ENCODE measurements at places on chromosomes 6 and 20.
A peak's percentile ranks its signal among the peaks of the same experiment; 100 is the strongest.

GRCh38 chr6:30781395-30781742 is 37.0 kb upstream of the IER3 start:
- DNase-seq: no peak

DNA sequence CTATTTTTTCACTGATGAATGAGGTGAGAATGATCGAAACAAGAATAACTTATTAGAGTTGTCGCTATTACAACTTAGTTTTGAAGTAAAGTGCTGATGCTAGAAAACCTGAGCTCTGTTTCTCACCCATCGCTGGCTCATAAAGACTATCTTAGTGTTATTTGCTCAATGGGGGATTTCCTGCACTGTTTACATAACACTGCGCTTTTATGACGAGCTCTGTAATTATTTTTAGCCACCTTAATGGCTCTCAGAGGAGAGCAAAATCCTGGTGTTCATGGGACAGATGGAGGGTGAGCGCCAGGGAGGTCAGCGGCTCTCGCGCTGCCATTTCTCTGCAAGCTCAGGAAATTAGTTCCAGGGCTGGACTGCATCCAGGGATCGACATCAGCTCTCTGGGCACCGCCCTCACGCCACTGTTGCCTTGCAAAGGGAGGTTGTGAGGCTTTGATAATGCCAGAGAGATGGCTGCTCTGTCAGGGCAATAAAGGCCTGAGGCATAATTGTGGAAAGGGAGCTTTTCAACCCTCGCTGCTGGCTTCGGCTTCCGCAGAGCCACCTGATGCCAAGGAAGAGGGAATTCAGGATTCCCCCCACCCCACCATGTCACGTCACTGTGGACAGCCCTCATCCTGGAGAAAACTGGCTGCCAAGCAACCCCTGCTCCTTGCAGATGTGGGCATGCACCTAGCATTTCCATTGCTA is 72.0 kb downstream of the DACT2 start:
- DNase-seq: no peak

GRCh38 chr6:2817903-2818443 is 23.7 kb downstream of the SERPINB1 start:
- DNase-seq: no peak

DNA sequence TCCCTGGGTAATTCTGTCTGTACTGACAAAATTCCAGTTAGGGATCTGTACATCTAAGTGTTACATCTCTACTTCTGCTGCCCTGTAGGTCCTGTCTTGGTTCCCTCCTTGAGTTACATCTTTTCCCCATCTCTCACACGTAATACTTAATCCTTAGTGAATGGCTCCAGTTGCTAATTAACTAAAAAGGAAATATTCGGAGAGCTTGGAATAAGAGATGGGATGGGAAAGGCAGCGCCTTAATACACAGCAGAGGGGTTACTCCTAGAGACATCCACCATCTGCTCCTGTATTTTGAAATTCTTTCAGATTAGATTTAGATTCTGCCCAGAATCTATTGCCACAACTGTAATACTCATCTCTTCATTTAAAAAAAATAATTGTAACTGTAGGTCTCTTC is 384.0 kb downstream of the SAMD5 start:
- no peak for DNase-seq

GRCh38 chr6:30683183-30683979 is 3.1 kb downstream of the PPP1R18 start:
- no peak for DNase-seq

GRCh38 chr6:98946879-98947410 is 801 bp downstream of the FBXL4 start:
- DNase-seq: no peak

GRCh38 chr6:165769884-165770283 is 106.8 kb upstream of the PDE10A start:
- no peak for DNase-seq

DNA sequence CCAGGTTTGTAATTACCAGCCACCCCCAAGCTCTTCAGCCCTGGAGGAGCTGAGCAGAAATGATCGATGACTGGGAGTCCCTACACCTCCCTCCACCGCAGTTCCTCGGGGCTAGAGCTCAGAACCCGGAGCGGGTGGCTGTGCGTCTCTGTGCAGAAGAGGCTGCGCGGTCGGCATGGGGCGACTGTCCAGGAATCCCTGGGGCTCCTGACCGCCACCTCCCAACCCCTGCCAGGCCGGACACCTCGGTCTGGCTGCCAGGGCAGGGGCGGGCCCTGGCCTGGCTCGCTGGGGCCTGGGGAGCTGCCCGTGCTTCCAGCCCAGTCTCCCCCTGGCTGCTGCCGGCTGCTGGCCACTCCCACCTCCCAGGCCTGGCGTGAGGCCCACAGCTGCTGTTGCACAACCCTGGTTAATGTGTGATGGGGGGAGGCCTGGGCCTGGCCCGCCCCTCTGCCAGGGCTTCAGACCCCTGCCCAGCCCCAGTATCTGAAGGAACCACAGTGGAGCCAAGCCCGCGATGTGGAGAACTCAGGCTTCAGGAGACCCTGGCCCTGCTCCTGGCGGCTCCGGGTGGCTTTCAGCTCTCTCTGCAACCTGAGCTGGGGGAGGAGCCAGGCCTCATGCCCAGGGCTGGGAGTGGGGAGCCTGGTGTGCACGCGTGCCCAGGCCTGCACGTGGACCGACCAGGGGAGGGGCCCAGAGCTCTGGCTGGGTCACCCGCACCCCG is 1.2 kb downstream of the SLC2A4RG start:
- DNase-seq: peak; percentile 41

DNA sequence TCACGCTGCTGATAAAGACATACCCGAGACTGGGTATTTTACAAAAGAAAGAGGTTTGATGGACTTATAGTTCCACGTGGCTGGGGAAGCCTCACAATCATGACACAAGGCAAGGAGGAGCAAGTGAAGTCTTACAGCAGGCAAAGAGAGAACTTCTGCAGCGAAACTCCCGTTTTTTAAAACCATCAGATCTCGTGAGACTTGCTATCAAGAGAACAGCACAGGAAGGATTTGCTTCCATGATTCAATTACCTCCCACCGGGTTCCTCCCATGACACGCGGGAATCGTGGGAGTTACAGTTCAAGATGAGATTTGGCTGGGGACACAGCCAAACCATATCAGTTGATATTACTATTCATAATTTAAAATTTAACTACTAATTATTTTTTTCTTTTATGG is 157.3 kb upstream of the ATXN1 start:
- no peak for DNase-seq

Data from T1000 (cell line).